AML-193 (cell line): ENCODE measurements at places on chromosomes 2 and 18.

DNA sequence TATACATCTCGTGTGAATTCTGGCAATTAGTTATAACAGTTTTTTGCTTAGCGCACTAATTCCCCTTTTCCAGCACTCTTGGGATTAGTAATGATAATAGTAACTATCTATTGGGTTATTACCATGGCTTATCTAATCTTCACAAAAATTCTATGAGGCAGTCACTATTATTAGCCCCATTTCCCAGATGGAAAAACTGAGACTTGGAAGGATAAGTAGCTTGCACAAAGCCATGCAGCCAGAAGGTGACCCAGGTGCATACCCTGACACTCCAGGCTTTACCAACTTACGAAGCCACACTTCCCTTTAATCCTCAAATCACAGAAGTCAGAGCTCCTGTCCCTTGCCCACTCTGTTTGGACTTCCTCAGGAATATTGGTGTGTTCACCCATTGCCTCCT, 156.8 kb downstream of the CYP26B1 start:
- DNase-seq = no peak

- no peak for DNase-seq
These were observed 142.3 kb downstream of the TMEM163 start for GRCh38 chr2:134576478-134576877.

- peak; percentile 3 for DNase-seq
These were observed 295.4 kb downstream of the CELF4 start for GRCh38 chr18:37270038-37270665.

- DNase-seq = no peak
These were observed 116.2 kb downstream of the RND3 start for GRCh38 chr2:150371044-150371818.

DNA sequence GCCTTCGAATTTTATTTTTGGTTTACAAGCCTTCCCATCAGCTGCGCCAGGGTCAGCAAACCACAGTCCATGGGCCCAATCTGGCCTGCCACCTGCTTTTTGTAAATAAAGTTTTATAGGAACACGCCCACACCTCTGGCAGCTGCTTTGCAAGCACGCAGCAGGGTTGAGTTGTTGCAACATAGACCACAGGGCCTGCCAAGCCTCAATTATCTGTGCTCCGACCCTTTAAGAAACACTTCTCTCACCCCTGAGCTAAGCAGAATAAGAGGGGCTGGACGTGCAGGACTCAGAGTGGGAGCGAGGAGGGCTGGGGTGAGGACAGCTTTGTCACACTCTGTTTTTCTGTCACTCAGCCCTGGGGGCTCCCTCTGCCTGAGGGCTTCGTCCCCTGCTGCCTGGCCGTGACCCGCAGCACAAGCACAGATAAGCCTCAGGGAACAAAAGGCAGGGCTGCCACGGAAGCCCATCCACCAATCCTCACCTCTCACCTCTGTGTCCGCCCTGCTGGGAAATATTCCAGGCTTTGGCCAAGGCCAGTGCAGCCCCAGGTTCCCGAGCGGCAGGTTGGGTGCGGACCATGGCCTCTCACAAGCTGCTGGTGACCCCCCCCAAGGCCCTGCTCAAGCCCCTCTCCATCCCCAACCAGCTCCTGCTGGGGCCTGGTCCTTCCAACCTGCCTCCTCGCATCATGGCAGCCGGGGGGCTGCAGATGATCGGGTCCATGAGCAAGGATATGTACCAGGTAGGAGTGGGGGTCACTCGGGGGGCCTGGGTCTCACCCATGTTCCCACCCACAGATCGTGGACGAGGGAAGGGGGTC, at the start of gene AGXT:
TSS of gene AGXT (plus strand) at position 539 of the 823 bp plus-strand sequence. CDS start at position 581, 42 bp downstream.
- no peak for DNase-seq

DNA sequence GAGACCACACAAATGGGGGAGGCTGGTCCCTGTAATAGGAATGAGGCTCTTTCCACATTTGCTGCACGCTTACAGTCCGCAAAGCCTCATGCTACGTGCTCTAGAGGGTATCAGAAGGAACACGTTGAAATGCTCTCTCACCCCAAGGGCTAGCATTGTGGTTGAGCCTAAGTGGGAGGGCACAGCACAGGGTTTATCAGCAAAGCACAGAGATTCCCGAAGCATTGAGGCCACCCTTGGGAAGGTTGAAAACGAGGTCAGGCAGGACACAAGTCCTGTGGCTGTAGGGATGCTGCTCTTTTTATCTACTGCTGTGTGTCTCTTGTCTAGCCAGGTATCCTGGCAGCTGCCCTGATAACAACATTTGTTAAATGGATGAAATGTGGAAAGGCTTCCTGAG, 378.3 kb downstream of the EN1 start:
- no peak for DNase-seq

DNA sequence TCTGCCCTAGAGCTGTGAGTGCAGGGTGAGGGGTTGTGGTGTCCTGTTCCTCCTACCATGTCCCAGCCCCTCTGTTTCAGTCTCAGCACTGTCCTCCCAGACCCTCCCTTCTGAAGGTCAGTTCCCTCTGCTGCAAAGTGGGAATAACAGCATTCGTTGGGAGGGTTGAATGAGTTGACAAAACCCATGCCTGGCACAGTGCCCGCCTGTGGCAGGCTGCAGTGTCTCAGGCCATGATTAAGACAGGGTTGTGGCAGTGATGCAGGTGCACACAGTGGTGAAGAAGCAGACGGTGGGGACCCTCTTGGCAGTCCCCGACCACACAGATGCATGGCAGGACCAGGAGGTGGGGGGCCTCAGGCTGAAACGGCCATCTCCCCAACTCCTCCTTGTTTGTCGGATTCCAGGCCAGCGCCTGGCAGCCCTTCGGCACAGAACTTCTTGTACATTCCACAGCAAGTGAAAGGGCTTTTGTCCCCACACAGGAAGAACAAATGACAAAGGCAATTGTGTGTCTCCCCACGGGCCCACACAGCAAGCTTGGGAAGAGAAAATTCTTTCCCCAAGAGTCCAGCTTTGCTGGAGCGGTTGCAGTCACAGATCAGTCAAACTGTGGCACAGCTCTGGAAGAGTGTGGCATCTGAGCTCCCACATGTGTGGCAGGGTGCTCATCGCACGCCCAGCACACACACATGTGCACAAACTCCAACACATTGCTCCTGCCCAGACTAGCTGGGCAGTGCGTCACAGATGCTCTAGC, 92.0 kb upstream of the MSH2 start:
- DNase-seq = no peak

DNA sequence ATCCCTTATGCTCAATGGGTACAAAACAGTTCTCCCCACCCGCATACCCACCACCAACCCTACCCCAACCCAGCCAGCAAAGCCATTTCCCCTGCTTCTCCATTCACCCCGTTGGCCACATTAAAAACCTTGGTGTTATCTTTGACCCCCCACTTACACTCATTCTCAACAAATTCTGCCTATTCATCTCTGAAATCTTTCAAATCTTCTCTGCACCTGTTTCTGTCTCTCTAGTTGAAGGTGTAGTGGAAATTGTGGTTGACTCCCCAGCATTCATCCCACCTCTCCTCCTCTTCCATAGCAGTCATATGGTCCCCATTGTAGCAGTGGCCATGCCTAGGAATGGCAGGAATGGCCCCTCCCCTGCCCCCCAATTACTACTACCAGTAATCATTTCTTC, 20.5 kb upstream of the TET3 start:
- DNase-seq = no peak

- DNase-seq = peak; percentile 26
These were observed 496.9 kb upstream of the HNMT start for GRCh38 chr2:137467246-137467862.

GRCh38 chr2:623130-623922, 53.9 kb downstream of the TMEM18 start:
- no peak for DNase-seq

- peak; percentile 29 for DNase-seq
These were observed 21.4 kb upstream of the BARD1 start for GRCh38 chr2:214830794-214831346.

- DNase-seq = no peak
These were observed 299.0 kb upstream of the FBXO11 start for GRCh38 chr2:48205137-48205798.
